Stimulated activated CD4-positive, alpha-beta T cell treated with anti-CD3 and anti-CD28 coated beads, TNF-alpha, amount 100 ng/mL, for 24 hours (primary cell): ENCODE measurements at places on chromosomes 5 and 9.

DNA sequence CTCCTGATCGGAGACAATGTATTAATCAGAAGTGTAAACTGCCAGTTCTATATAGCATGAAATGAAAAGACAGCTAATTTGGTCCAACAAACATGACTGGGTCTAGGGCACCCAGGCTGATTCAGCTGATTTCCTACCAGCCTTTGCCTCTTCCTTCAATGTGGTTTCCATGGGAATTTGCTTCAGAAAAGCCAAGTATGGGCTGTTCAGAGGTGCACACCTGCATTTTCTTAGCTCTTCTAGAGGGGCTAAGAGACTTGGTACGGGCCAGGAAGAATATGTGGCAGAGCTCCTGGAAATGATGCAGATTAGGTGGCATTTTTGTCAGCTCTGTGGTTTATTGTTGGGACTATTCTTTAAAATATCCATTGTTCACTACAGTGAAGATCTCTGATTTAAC is 22.4 kb downstream of the IL7R start:
- DNase-seq, result no peak

DNA sequence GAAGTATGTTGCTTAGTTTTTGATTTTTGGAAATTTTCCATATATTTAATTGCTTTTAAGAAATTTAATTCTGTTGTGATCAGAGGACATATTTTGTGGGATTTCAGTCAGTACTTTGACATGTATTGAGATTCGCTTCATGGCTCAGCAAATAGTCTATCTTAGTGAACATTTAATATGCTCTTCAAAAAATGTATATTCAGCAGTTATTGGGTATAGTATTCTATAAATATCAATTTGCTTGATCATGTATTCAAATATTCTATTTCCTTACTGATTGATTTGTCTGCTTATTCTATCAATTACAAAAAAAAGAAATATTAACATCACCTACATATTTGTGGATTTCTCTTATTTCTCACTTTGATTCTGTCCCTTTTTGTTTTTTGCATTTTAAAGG is 79.5 kb upstream of the HAND1 start:
- DNase-seq, result no peak

DNA sequence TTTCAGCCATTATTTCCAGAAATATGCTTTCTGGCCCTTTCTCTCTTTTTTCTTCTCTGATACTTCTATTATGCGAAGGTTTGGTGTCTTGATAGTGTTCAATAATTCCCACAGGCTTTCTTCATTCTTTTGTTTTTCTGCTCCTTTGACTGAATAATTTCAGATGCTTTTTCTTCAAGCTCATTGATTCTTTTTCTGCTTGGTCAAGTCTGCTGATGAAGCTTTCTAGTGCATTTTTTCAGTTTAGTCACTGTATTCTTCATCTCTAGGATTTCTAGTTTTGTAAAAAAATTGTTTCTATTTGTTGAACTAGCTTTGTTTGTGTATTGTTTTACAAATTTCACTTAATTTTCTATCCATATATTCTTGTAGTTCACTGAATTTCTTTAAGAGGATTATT is 304.0 kb upstream of the TARS1 start:
- no peak for DNase-seq

DNA sequence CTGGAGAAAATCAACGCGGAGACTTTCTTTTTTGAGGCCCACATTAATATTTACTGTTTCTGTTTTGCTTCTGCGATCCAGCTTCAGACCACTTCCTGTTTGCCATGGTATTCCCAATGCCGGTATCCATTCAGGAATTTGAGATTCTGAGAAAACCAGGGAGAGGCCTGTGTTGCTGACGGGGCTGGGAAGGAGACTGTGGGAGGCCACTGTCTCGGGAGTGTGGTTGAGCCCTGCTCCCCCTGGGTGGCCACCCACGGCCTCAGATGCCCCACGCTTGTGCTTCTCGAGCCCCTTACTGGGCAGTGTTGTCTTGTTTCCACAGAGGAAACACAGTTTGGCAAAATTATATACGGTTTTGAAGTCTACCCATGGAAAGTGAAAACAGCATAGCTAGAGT is 403.6 kb upstream of the IRX2 start:
- no peak for DNase-seq

DNA sequence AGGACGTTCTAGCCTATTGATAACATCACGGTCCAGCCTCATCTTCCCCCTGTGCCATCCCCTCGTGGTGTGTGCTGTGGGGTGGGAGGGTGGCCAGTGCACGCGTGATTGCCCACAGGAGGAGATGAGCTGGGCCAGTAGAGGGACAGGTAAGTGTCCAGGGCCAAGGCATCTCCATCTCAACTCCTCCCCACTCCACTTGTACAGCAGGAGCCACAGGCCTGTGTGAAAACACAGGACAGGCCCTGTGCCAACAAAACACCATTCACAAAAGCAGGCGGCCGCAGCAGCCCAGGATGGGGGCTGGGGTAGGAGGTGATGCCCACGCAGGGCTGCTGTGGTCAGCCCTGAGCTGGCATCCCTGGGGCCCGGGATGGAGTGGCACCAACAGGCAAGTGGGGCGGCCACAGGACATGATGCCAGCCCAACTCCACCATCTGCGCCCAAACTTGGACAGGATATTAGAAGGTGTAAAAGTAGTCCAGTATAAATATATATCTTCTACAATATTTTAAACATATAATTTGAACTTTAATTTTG is 32.6 kb downstream of the TPPP start:
- DNase-seq, result no peak

DNA sequence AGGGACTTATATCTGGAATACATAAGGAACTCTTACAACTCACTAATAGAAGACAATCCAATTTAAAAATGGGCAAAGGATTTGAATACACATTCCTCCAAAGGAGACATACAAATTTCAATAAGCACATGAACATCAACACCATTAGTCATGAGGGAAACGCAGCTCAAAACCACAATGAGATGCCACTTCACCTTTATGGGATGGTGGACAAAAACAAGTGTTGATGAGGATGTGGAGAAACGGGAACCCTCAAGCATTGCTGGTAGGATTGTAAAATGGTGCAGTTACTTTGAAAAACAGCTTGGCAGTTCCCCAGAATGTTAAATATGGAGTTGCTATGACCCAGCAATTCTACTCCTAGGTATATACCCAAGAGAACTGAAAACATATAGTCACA is 72.7 kb upstream of the IER5L start:
- no peak for DNase-seq

GRCh38 chr5:111461934-111462333 is 50.4 kb downstream of the STARD4 start:
- no peak for DNase-seq
